Tibial nerve (tissue), 4 donors: ENCODE measurements at places on chromosomes 1 and 21. TPM values are rescaled to one million over a fixed set of nuclear protein-coding genes. Genes with fewer than 3 reads are reported as not detected.

The FAM151A gene
- not detected for total RNA-seq

The NPHS2 gene
- total RNA-seq, result not detected

The DPT gene
- total RNA-seq, result 21.3 TPM

The CRNN gene
- total RNA-seq, result not detected

- no peaks in the 10 kb centered on the region for H3K27me3 ChIP-seq
These were observed 173.6 kb upstream of the IGSF21 start for GRCh38 chr1:17933971-17934370.

GRCh38 chr1:54397090-54397591 lies 9.1 kb downstream of the SSBP3 start:
- DNase-seq, result no peak
- no peak overlapping the region for H3K4me3 ChIP-seq

- peaks cover 32% of the 10 kb centered on the region for H3K36me3 ChIP-seq
- DNase-seq, result peak; percentile 59
- H3K4me3 ChIP-seq, result no peak overlapping the region
- H3K4me1 ChIP-seq, result peaks cover 36% of the 10 kb centered on the region
- H3K27ac ChIP-seq, result peak overlapping the region; percentile 95
- no peaks in the 10 kb centered on the region for H3K27me3 ChIP-seq
These were observed 48.1 kb downstream of the AHDC1 start for GRCh38 chr1:27555700-27556424.

GRCh38 chr1:42379794-42380585 lies 602 bp upstream of the RIMKLA start:
- H3K4me1 ChIP-seq, result peaks cover 13% of the 10 kb centered on the region
- H3K4me3 ChIP-seq, result peak overlapping the region; percentile 32
- H3K36me3 ChIP-seq, result no peaks in the 10 kb centered on the region
- H3K27ac ChIP-seq, result no peak overlapping the region
- H3K27me3 ChIP-seq, result no peaks in the 10 kb centered on the region

DNA sequence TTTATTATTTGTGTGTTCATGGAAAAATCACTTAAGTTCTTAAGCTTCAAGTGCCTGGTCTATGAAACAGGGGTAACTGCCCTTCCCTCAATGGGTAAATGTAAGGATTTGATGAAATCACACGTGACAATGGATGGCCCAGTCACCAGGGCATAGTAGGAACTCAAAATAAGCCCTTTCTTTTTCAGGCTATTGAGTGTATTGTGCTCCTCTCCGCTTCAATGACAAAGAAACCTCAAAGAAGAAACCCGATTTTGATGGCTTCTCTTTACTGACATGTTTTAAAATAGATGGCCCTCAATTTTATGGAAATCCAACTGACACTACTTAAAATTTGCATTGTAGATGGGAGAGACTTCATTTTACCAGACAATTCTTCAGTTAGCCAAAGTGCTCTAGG lies 543.5 kb downstream of the OMA1 start:
- H3K4me1 ChIP-seq, result no peaks in the 10 kb centered on the region
- H3K27ac ChIP-seq, result no peak overlapping the region
- H3K36me3 ChIP-seq, result no peaks in the 10 kb centered on the region
- no peak overlapping the region for H3K4me3 ChIP-seq
- no peaks in the 10 kb centered on the region for H3K27me3 ChIP-seq

DNA sequence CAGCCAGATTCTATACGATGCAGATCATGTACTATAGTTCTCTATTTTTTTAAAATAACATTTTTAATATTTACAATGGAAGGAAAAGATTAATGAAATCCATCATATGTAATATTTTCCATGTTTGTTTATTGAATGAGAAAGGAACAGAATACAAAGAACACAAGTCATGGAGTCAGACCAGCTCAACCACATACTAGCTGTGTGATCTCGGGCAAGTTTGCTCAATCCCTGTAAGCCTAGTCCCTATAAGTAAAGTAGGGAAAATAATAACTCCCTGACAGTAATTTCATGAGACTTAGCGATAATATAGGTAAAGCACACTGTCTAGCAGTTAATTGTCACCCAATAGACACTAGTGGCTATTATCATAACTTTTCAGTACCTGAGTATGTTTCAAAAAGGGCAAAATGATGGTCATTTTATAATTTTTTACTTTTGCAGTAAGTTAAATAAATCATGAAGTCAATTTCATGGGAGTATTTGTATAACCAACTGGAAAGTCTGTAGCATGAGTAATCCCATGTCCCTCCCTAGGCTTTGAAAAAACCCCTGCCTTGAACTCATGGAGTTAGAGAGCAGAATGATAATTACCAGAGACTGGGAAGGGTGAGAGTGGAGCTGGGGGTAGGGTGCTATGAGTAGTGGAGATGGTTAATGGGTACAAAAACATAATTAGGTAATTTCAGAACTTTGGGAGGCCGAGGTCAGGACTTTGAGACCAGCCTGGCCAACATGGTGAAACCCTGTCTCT lies 37.0 kb upstream of the EPS15 start:
- H3K27ac ChIP-seq, result no peak overlapping the region
- no peaks in the 10 kb centered on the region for H3K36me3 ChIP-seq
- no peaks in the 10 kb centered on the region for H3K27me3 ChIP-seq
- no peak overlapping the region for H3K4me3 ChIP-seq
- H3K4me1 ChIP-seq, result no peaks in the 10 kb centered on the region

DNA sequence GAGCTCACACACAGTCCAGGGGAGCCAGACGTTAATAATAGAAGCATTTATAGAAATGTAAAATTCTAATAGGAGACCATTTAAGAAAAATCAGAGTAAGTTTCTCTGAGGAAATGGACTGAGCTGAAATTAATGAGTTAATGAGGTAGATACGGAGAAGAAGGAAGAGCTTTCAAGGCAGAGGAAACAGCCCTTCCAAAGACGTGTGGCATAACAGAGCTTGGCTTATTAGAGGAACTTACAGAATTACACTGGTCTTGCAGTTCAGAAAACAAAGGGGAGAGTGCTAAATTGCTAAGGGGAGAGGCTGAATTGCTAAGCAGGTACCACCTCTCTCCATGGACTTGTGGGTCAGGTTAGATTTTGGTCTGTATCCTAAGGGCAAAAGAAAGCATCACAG lies 8.2 kb upstream of the PIGK start:
- no peak overlapping the region for H3K27ac ChIP-seq
- no peaks in the 10 kb centered on the region for H3K27me3 ChIP-seq
- no peaks in the 10 kb centered on the region for H3K4me1 ChIP-seq
- H3K36me3 ChIP-seq, result peaks cover 2% of the 10 kb centered on the region

DNA sequence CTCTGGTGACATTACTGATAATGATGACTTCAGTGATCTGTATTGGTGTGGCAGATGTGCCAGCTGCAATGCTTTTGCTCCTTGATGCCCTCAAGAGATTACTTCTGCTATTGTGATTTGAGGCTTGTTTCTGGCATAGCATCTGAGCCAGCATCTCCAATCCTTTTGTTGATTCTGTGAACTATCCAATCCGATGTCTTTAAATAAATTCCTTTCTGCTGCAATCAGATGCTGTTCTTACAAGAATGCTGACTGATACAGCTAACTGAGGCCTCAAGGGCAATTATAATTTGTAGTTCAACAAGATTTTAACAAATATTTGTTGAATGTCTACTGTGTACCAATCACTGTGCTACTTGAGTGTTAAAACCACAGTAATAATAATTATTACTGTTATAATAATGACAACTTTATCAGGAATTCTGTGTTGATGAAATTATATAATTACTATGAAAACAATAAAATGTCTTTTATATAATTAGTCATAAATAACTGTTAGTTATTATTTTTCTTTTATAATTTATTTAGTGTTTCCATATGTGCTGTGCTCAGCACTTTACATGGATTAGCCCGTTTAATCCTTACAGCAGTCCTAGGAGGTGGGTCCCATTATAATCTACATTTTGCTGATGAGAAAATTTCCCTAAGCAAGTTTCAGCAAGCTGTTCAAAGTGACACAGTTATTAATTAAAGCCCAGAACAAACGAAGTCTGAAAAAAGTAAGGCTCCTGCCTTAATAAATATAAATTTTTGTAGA lies 308.2 kb downstream of the BRINP3 start:
- no peak overlapping the region for H3K27ac ChIP-seq
- H3K4me3 ChIP-seq, result no peak overlapping the region
- no peak for DNase-seq
- H3K27me3 ChIP-seq, result no peaks in the 10 kb centered on the region
- H3K36me3 ChIP-seq, result no peaks in the 10 kb centered on the region

DNA sequence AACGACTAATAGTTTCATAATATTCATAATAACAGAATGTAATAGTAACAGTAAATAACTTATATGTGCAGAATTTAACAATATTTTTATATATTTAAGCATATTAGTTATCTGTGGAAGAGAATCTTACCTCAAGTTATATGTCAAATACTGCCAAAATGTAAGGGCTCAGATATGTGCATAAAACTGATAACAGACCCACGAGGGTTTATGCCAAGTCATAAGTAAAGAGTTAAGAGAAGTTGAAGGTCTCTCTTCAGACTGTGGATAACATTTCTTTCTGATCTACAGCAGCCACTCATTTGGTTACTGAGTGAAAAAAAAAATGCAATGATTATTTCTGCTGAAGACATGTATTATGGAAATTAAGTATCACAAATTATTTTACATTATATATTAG lies 1167.8 kb upstream of the NCAM2 start:
- H3K27me3 ChIP-seq, result no peaks in the 10 kb centered on the region
- H3K27ac ChIP-seq, result no peak overlapping the region
- no peaks in the 10 kb centered on the region for H3K36me3 ChIP-seq
- no peaks in the 10 kb centered on the region for H3K4me1 ChIP-seq

- H3K27me3 ChIP-seq, result no peaks in the 10 kb centered on the region
- H3K36me3 ChIP-seq, result no peaks in the 10 kb centered on the region
- no peak overlapping the region for H3K27ac ChIP-seq
- no peaks in the 10 kb centered on the region for H3K4me1 ChIP-seq
These were observed 249.6 kb downstream of the COL11A1 start for GRCh38 chr1:102858695-102859094.

DNA sequence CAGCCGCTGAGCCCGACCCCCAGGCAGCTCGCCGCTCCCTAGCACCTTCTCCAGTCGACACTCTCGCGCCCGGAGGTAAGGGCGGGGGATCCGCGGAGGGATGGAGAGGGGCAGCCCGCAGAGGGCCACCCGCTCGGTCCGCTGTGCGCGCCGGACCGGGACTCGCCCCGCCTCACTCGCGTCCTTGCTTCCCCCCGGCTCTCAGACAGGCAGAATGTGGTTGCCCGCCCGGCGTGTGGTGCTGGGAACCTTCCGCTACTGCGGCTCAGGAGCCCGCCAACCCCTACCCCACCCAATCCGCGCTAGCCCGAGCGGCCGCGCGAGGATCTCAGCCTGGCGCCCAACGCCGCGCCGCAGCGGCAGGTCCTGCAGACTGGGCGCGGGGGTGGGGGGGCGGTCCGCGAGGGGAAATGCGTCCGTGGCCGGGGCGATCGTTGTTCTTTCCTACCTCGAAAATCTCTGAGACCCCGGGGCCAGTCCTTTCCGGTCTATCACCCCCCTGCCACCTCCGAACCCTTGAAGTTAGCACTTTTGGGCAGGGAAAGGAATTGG lies 404 bp downstream of the LRRC8C start:
- peaks cover 6% of the 10 kb centered on the region for H3K4me1 ChIP-seq
- peak overlapping the region; percentile 97 for H3K27ac ChIP-seq
- DNase-seq, result no peak
- no peaks in the 10 kb centered on the region for H3K27me3 ChIP-seq
- H3K4me3 ChIP-seq, result peak overlapping the region; percentile 83
- no peaks in the 10 kb centered on the region for H3K36me3 ChIP-seq

DNA sequence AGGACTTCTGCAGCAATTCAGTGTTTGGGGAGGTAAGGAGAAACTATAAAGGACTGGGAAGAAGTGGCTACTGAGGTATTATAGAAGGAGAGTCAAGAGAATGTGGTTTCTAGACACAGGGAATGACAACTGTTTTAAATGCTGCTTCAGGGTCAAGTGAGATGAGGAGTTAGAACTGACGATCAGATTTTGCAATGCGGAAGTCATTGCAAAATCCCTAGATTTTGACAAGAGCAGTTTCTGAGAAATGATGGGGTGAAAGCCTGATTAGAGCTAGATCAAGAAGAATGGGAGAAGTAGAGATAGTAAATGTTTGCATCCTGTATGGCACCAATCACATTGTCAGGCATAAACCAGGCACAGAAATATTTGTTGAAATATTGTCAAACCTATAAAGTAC lies 4.7 kb upstream of the TSNAX start:
- no peak for DNase-seq
- no peaks in the 10 kb centered on the region for H3K36me3 ChIP-seq
- H3K27me3 ChIP-seq, result no peaks in the 10 kb centered on the region
- no peaks in the 10 kb centered on the region for H3K4me1 ChIP-seq
- no peak overlapping the region for H3K27ac ChIP-seq

DNA sequence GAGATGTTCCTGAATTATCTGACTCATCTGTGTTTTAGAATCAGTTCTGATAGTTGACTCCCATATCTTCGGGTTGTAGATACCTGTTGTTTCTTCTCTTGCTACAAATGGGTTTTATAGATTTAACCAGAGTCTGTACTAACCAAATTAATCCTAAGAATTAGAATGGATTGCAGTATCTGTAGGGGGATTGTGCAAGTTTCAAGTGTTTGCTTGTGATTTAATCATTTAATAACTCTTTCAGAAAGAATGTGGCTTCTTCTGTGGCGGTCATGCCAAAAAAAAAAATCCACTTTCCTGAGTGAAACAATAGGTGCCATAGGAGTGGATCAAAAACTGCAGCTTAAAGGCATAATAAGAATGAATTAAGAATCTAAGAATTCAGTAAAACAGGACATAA lies 9.4 kb downstream of the IPO9 start:
- no peak overlapping the region for H3K27ac ChIP-seq
- H3K4me1 ChIP-seq, result no peaks in the 10 kb centered on the region
- H3K36me3 ChIP-seq, result no peaks in the 10 kb centered on the region
- H3K4me3 ChIP-seq, result no peak overlapping the region
- DNase-seq, result no peak

DNA sequence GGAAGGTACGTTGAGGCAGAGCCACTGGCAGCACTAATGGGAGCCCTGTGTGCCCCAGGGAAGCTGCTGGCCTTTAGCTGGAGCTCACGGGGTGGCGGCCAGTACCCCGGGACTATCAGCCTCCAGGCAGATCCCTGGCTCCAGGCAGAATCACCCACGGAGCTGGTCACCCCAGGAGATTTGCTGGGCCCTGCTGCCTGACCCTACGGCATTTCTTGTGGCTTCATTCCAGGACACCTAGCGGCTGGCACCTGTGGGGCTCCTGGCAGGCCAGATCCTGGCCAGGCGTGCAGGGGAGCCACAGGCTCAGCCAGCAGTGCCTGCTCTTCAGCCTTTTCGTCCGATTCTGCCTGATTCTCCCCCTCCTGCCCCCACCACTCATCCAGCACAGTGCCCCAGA lies 7.1 kb downstream of the PADI1 start:
- H3K36me3 ChIP-seq, result no peaks in the 10 kb centered on the region
- H3K27ac ChIP-seq, result no peak overlapping the region
- no peak for DNase-seq
- no peaks in the 10 kb centered on the region for H3K27me3 ChIP-seq
- H3K4me3 ChIP-seq, result no peak overlapping the region
